Activated CD4-positive, alpha-beta T cell treated with anti-CD3 and anti-CD28 coated beads, Interleukin-2, amount 50 U/mL, for 16 hours (primary cell): ENCODE measurements at places on chromosomes 5 and 9.
A peak's percentile ranks its signal among the peaks of the same experiment; 100 is the strongest.

GRCh38 chr9:127455324-127455992, 4.1 kb downstream of the LRSAM1 start:
- peak; percentile 32 for DNase-seq

DNA sequence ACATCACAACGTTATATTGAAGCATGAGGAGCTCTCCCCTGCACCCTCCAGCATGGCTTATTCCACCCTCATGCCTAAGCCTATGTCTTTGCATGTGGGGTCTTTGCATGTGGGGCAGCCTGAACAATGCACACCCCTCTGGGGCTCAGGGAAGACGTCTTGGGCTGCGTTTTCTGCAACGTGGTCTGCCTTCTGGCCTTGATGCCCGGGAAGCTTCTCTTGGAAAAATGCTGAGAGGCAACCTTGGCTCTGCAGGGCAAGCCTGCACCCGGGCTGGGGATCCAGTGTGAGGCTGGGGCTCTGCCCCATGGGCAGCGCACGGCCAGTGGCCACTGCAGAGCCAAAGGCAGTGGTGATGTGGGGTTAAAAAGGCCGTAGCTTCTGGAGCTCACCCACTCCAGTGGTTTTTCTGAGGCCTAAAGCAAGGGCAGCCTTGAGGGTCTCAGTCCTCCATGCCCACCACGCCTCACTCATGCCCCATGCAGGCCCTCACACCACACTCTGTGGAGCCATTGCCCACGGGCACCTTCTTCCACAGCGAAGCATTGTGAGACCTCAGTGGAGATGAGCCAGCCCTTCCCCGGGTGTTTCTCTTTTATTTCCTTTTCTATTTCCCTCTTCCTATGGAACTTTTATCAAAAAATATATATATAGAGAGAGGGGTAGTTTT, 112.2 kb downstream of the MRPL36 start:
- DNase-seq: no peak

- DNase-seq: no peak
These were observed 168.5 kb upstream of the GAS1 start for GRCh38 chr9:87115785-87116184.

DNA sequence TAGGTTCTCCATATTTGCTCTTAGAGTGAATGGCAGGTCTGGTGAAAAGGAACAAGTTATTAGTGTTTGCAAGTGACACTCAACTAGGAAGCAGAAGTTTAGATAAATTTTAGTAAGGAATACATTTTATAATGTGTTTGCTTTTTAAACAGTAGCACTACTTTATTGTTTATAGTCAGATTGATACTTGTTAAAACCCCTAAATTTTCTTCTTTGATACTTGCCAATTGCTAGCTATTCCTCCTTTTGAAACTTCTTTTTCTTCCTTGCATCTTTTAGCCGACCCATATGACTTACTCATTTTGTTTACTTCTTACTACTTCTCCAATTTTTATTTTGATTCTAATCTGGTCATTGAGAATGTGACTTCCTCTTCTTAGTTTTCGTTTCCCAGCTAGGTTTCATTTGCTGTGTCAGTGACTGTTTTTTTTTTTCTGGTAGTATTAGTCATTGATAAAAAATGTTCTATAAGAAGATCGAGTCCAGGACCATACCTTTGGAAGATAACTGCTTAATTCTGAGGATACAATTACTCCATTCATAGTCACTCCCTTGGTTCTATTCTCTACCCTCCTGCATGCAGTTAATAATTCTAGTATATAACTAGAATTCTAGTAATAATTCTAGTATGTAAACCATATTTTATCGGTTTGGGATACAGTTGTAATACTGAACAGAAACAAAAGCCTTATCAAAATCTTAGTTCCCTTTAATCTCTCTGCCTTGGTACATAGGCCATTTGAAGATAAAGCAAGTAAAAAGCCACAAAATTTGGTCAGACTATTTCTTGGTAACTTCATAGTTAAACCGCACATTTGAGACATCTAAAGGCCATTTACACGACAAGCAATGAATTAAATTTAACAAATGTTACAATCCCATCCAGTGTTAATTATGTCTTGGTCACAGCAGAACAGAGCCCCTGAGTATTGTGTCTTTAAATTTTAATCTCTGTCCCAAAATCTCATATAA, 2.8 kb upstream of the RICTOR start:
- peak; percentile 40 for DNase-seq

DNA sequence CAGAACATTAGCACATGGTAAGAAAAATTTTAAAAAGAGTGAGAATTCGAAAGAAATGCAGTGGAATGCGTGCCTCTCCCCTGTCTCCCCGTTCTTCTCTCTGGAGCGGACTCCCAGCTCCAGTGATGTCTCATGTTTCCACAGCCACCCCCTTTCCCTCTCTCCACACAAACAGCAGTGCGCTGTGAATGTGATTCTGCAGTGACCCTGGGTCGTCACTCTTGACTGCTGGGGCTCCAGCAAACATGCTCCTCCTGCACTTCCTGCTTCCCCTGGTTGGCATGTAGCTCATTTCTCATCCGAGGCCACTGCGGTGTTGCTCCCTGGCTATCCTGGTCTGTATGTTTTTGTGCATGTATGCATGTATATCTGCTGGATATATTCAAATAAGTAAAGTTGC, 13.3 kb downstream of the PHF2 start:
- DNase-seq: no peak

- DNase-seq: peak; percentile 56
These were observed 580.8 kb downstream of the CCDC171 start for GRCh38 chr9:16133556-16134227.

DNA sequence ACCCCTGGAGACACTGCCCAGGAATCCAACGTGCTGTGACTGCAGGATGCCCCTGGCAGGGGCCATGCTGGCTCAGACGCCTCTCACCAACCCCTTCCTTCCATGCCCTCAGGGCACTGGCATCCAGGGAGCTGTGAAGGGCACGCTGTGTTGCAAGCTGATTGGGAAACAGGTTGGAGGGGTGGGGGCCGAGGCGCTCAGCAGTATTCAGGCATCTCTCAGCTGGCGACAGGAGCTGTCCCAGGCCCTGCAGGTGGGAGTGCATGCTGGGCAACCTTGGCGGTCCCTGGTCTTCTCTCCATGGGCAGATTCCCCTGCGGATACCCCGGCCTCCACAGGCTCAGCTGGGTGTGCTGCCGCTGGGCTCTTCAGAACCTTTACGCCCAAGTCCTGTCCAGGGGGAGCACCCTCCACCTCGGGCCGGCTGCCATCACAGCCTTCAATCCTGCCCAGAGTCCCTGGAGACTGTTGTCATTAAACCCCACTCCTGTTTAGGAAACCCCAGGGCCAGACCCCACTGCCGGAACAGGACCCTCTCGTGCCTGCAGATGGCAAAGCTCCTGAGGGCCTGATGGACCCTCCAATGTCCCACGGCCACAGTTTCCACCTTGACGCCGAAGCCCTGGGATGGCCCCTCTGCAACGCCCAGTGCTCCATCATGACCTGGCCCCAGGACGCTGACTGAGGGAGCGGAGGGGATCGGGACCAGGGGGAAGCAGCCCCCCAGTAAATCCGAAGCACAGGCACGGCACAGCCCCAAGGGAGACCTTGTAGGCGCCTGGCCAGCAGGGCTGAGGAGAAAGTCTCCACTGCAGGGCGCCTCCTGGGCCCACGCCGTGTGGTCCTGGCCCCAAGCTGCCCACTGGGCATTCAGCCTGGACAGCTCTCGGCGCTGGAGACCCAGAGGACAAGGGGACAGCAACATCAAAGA, 9.3 kb downstream of the TPPP start:
- no peak for DNase-seq
